ENCODE measurements at places on chromosomes 16 and 17.

GRCh38 chr16:3952737-3953131, 72.2 kb upstream of the CREBBP start:
- DNase-seq, result peak; percentile 54

GRCh38 chr17:1312261-1312870, 32.9 kb downstream of the TRARG1 start:
- DNase-seq, result no peak

- DNase-seq, result peak; percentile 27
These were observed 161.0 kb downstream of the FTO start for GRCh38 chr16:53864819-53865493.

DNA sequence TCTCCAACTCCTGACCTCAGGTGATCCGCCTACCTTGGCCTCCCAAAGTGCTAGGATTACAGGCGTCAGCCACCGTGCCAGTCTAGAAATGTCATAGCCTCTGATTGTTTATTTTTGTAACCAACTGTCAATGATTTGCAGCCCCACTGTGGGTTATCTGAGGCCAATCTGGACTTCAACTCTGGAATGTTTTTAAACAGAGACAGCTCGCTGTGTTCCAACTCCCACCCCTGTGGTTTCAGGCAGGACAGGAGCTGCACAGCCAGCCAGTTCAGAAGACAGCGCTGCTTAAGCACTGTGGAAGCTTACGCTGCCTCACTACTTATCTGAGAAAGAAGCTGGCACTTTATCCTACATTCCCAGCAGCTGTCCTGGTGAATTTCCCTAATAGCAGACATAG, 19.5 kb downstream of the MRM3 start:
- DNase-seq, result no peak

- DNase-seq, result peak; percentile 17
These were observed 17.7 kb upstream of the DOC2B start for GRCh38 chr17:199191-199604.

DNA sequence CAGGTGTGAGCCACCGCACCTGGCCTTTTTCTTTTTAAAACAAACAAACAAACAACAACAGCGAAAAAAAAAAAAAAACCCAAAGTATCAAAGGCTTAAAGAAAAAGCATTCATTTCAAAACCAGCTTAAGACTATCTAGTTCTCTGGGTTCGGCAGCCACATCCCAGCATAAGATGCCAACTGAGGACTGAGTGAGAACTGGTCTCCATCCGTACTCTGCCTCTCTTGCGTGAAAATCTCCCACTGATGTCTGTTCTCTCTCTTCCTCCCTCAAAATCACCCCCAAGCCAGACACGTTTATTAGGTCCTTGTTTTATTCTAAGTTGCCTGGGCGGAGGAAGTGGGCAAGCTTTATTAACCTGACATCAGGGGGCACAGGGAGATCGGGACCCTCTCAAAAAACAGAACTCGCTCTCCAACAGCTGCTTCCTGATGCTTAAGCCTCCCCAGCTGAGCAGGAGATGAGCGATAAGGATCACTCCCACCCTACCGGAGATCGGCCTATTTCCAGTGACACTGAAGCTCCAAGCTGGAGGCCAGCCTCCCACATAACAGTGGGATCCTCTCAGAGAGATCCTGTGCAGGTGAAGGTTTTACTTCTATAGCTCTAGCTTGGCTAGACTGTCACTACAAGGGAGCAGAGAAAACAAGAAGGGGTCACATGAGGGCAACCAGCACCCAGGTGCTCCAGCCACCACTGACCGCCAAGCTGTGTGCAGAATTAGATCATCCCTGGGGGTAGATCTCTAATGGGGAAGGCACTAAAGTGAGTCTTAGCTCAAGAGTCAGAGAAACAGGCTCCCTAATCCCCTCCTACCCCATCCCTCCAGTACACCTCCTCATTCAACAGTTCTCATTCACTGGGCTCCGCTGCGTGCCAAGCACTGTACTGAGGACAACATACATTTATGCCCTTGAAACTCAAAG, 13.6 kb downstream of the CDC42EP4 start:
- no peak for DNase-seq

DNA sequence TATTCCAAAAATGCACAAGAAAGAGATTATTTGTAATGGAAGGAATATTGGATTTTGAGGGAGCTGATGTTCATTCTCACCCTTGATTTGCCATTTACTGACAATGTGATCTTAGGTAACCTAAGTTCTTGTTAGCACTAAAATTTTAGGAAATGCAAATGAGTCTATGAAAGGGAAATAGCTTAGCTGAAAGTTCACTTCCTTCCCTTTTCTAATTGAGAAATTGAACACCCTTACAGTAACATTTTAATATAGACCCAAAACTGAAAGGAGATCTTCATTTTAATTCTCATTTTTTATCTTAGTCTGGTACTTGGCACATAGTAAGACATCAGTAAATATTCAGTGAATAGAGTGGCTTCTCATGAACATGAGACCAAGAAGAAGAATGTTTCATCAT, 10.9 kb upstream of the WSB1 start:
- DNase-seq, result no peak

GRCh38 chr17:62062302-62062701, 2.8 kb downstream of the MED13 start:
- DNase-seq, result no peak

DNA sequence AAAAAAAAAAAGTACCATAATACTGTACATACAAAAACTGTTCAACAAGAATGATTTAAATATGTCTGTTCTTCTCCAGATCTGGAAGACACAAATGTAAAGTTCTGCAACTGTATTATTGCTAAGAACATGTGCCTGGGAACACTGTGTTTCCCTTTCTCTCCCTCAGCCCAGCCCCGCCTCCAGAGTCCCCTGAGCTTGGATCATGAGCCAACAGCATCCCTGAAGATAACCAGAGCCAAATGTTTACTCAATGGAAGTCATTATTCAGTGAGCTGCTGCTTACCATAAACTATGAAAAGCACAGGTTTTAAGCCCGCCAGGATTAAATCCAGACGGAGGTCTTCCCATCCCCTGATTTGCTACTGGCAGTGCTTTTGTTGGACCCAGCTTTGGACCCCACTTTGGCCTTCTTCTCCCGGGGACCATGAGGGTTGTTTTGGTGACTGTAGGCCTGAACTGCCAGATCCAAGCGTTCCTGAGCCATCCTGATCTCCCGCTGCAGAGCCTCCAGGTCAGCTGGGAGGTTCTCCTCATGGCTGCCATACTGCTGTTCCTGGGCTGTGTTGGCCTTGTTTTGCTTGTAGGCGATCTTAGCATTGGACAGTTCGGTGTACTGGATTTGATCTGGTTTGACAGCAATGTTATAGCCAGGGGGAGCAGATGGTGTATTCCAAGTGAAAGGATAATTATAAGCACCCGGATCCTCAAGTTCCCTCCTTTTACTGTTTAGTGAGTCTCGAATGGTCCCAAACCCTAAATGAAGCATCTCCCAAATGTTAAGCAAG, 25.6 kb downstream of the GJC1 start:
- no peak for DNase-seq

- no peak for DNase-seq
These were observed 129.4 kb upstream of the PLCG2 start for GRCh38 chr16:81649561-81650184.

DNA sequence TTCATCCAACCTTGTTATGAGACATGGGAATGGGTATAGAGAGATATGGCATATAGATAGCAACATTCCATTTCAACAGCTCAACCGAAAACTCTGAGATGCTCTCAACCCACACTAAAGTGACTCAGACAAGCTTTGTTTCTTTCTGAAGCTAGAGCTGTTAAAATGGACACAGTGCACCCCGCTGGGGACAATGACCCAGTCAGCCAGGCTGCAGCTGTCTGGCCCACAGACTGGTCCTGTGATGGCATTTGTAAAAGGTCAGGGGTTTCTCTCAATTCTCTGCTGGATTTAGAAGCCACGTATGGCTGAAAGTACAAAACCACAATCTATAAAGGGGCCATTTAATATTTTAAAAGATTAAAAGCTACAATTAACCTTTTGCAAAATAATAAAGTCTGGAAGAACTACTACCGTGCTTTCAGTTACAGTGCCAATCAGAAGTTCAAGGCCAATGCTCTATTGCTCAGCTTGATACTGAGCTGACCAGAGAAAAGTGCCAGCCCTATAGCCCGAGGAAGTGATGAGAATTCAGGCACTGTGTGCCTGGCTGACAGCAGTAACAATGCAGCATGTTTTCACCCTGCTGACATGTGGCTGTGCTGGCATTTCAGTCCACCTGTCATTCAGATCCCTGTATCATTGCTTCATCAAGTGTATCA, 60.2 kb downstream of the TEX2 start:
- no peak for DNase-seq

- no peak for DNase-seq
These were observed 22.1 kb downstream of the TMEM94 start for GRCh38 chr17:75478508-75478907.

- DNase-seq, result no peak
These were observed 666.7 kb upstream of the GOT2 start for GRCh38 chr16:59400830-59401229.

- no peak for DNase-seq
These were observed 19.9 kb upstream of the DNAH17 start for GRCh38 chr17:78596871-78597764.

GRCh38 chr17:13418891-13419290, 182.8 kb downstream of the HS3ST3A1 start:
- no peak for DNase-seq

DNA sequence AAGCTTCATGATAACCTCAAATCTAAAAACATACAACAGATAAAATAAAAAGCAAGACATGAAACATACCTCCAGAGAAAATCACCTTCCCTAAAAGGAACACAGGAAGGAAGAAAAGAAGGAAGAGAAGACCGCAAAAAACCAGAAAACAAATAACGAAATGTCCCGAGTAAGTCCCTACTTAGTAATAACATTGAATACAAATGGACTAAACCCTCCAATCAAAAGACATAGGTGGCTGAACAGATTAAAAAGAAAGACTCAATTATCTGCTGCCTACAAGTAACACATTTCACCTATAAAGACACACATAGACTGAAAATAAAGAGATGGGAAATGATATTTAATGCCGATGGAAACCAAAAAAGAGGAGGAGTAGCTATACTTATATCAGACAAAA, 6.2 kb downstream of the FBXO39 start:
- no peak for DNase-seq

DNA sequence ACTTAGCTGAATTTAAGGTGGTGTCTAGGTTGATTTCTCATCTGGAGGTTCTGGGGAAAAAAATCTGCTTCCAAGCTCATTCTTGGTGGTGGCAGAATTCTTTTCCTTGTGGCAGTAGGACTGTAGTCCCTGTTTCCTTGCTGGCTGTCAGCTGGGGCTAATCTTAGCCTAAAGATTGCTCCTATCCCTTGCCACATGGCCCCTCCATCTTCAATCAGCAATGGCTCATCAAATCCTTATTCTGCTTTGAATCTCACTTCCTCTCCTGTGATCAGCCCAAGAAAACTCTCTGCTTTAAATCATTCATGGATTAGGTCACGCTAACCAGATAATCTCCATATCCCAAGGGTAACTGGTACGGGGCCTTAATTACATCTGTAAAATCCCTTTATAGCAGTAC, 6.6 kb downstream of the FAM20A start:
- DNase-seq, result no peak

GRCh38 chr17:76700270-76700616, 10.5 kb downstream of the MXRA7 start:
- no peak for DNase-seq

DNA sequence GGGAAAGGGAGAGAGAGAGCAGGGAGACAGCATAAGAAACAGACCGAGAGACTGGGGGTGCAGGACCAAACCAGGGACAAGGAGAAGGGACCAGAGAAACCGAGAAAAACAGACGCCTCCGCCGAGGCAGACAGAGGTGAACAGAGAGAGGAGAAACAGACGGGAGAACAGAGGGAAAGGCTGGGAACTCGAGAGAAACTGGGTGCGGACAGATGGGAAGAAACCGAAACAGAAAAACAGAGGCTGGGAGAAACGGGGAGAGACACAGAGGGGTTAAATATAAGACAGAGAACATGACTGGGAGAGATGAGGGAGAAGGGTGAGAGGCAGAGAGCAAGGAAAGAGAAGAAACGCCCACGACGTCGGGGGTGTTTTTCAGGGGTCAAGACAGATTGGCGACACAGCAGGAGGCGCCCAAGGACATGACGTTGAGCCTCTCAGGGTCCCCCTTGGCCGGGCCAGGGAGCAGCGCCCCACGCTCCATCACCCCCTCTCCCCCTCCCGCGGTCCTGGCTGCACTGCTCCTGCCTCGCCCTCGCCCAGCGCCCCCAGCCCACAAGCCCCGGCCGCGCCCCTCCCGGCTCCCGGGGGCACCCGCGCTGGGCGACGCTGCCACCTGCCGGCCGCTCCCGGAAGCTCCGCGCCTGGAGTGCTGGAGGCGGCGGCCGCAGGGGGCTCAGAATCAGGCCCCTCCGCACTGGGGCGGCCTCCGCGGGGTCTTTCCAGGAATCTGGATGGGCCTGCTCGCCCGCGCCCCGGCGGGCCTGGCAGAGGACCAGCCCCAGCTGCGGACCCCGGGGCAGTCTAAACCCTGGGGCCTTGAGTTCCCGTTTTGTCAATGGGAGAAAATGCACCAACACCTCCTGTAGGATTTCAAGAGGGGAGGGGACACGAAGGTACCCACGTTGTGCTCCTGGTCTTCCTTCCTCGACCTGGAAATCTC, 1.3 kb upstream of the TMEM92 start:
- DNase-seq, result no peak

GRCh38 chr16:87358696-87359095, 24.9 kb downstream of the FBXO31 start:
- no peak for DNase-seq

- DNase-seq, result no peak
These were observed 5.4 kb downstream of the TNP2 start for GRCh38 chr16:11263737-11264136.

DNA sequence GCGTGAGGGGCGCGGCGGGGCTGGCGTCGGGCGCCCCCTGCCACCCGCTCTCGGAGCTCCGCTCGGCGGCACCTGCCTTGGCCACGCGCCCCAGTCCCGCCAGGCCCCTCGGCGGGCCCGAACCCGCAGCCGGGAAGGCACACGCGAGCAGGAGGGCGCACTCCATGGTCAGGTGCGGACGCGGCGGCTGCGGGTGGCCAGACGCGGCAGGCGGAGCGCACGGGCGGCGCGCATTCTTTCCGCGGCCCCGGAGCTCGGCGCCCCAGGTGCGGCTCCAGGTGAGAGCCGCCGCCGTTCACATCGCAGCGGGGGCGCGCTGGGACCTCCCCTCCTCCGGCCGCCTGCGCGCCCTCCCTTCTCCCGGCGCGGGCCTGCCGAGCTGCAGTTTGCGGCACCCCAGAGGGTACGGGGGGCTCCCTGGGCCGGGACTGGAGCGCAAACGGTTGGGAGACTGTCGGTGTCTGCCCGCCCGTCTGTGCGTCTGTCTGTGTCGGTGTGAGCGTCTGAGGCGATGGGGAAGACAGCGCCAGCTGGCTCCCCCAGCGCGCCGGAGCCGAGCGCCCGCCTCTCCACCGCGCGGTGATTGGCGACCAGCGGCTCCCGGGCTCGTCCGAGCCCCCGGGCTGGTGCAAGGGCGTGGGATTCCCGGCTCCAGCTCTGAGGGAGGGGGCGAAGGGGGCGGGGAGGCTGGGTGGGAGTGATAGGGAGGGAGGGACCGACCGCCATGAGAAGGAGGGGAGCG, at the start of gene ADAMTS18:
ADAMTS18 (minus strand) TSS at position 505 of the 742 bp plus-strand sequence; CDS start at position 166, 339 bp downstream.
- no peak for DNase-seq

Data from retinal pigment epithelial cell (primary cell).